ENCODE measurements at places on chromosomes 12 and 14.

DNA sequence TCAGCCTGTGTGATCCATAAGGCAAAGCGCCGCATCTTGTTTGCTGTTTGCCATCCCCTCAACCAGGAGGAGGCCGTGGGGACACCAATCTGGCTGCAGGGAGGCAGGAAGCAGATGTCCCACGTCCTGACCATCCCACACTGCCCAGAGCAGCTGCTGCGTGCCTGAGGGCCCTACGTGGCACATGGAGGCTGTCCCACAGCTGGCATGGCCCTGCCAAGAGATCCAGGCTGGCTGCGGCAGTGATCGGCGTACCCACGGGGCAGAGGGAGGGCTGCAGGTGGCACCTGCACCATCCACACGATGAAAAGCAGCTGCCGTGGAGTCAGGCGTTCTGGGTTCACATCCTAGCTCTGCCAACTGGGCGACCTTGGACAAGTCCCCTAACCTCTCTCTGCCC, 42.0 kb downstream of the NCOR2 start:
- no peak for DNase-seq

- DNase-seq, result no peak
These were observed 36.9 kb downstream of the BCL2L14 start for GRCh38 chr12:12107678-12108077.

GRCh38 chr14:91737619-91738018, 5.7 kb upstream of the CATSPERB start:
- DNase-seq, result no peak

GRCh38 chr12:43381879-43382278, 170.1 kb downstream of the ADAMTS20 start:
- DNase-seq, result no peak

- DNase-seq, result no peak
These were observed 5.9 kb upstream of the ANAPC5 start for GRCh38 chr12:121358073-121358472.

- no peak for DNase-seq
These were observed 365 bp downstream of the CCDC59 start for GRCh38 chr12:82357845-82358199.
